ENCODE measurements at places on chromosomes 2 and 18.
A peak's percentile ranks its signal among the peaks of the same experiment; 100 is the strongest.

DNA sequence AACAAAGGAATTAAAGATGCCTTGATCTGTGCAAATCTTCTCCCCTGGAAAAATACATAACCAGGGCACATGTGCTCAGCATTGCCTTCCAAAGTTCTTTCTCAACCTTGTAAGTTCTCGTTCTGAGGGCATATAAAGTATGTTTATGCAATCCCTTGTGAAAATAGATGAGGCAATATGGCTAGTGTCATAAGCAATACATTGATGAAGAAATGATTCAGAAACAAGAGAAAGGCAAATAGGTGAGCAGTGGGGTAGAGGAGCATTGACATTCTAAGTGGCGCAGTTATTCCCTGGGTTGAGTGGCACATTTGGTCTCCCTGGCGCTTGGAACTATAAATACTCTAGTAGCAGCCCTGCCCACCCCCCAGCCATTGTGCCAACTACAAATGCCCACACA is 57.4 kb upstream of the PGAP1 start:
- peak; percentile 9 for DNase-seq

GRCh38 chr2:179770029-179770428 is 91.4 kb downstream of the ZNF385B start:
- no peak for DNase-seq

DNA sequence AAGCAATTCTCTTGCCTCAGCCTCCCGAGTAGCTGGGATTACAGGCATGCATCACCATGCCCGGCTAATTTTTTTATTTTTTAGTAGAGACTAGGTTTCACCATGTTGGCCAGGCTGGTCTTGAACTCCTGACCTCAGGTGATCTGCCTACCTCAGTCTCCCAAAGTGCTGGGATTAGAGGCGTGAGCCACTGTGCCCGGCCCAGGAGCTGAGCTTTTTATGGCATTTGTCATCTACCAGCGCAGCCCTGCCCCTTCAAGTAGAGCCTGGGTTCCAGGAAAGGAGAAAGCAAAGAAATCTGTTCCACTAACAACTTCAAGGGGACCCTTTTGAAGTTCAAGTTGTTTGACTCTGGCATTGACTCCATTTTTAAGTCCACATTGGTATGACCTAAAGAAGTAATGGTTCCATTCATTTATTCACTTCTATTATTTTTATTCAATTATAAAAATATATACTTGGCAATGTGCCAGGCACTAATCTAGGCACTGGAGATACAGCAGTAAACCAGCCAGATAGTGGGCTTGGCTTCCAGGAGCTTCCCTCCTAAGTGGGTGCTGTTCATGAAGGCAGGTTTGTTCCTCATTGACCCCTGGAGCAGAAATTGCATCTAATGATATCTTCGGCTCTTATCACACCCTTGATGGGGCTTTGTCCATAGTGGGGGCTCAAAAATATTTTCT is 8.0 kb upstream of the SFTPB start:
- no peak for DNase-seq

DNA sequence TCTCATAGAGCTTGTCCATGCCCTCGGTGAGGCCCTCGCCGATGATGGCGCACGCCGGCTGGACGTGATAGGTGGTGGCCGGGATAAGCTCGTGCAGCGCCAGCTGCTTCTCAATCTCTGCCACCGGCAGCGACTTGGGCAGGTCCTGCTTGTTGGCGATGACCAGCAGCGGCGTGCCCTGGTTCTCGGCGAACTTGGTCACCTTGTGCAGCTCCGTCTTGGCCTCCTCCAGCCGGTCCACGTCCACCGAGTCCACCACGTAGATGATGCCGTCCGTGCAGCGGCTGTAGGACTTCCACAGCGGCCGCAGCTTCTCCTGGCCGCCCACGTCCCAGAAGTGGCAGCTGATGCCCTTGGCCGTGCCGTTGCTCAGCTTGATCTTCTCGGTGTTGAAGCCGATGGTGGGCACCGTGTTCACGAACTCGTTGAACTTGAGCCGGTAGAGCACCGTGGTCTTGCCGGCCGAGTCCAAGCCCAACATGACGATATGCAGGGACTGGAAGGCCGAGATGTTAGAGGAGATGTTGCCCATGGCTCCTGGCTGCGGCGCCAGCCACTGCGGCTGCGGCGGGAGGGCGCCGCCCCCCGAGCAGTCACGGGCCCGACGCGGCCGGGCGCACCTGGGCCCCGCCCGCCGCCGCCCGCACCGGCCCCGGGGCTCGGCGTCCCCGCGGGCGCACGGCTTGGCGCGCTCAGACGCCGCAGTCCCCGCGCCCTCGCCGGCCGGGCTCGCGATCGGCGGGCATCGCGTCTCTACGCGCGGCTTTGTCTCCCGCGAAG is 636 bp downstream of the ARL4C start:
- peak; percentile 50 for DNase-seq

GRCh38 chr18:36020174-36020711 is 47.1 kb downstream of the RPRD1A start:
- no peak for DNase-seq

DNA sequence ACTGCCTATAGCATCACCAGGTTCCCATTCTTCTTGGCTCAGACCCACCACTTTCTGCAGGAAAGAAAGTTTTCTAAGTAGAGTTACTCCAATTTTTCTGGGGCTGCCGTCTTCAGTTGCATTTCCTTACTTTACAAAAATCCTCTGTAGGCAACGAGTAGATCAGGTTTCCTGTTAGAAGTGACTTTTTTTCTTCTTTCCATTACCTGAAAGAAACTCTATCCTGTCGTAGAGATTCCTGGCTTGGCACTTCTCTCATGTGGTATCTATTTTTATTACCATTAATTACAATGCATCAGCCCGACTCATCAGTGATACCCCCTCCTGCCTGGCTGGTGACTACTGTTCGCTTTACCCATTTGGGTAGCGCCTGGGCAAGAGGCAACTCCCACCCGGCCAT is 5.6 kb upstream of the SIX2 start:
- DNase-seq = no peak

- no peak for DNase-seq
Observed at GRCh38 chr18:62085756-62086155, 101.1 kb downstream of the PIGN start.

- DNase-seq = peak; percentile 40
Observed at GRCh38 chr18:22637787-22638186, 220.1 kb upstream of the CTAGE1 start.

DNA sequence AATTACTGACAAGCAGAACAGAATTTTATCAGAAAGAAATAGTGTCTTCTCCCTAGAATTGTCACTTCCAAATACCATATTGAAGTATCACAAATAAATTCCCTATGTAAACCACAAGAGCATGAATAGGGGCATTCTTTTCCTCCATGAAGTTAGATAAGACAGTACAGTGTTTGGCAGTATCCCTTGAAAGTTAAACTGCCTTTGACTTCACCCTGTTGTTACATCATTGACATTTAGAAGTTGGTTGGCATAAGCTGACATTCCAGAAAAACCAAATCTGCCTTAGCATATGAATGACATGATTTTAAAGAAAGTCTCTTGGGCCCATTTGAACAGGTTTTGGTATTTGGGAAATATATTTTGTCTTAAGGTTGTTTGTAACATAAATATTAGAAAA is 50.2 kb upstream of the OSR1 start:
- DNase-seq = peak; percentile 5

- no peak for DNase-seq
Observed at GRCh38 chr2:98108110-98108509, 21.1 kb downstream of the VWA3B start.

GRCh38 chr2:46175419-46175818 is 121.8 kb upstream of the EPAS1 start:
- peak; percentile 70 for DNase-seq

- peak; percentile 28 for DNase-seq
Observed at GRCh38 chr2:98909317-98910211, 26.5 kb downstream of the CRACDL start.

GRCh38 chr2:55490554-55490953 is 29.0 kb upstream of the CFAP36 start:
- DNase-seq = peak; percentile 76

- DNase-seq = no peak
Observed at GRCh38 chr2:133940134-133940533, 313.7 kb upstream of the MGAT5 start.

DNA sequence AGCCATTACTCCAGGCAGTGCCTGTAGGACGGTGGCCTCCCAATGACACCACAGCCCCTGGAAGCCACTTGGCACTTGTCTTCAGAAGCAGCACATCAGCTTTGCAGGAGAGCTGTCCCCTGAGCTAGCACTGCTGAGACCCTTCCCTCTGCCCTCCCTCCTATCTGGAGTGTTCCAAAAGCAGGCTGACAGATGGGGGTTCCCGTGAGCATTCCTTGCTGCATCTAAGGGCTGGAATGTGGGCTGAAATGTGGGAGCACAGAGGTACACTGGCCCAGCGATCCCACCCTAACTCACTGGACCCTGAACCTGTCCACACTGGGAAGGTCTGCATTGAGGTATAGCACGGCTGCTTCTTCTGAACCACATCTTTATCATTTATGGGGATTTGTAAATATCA is 230.1 kb downstream of the ANAPC1 start:
- DNase-seq = no peak

- peak; percentile 35 for DNase-seq
Observed at GRCh38 chr2:171703574-171704347, 16.5 kb downstream of the DYNC1I2 start.

GRCh38 chr2:102294802-102295489 is 16.4 kb upstream of the IL1RL1 start:
- DNase-seq = no peak

GRCh38 chr2:69001879-69002278 is 11.1 kb upstream of the ANTXR1 start:
- DNase-seq = no peak

- DNase-seq = no peak
Observed at GRCh38 chr2:109195193-109196045, 66.4 kb downstream of the SH3RF3 start.

- DNase-seq = no peak
Observed at GRCh38 chr18:8260319-8260718, 348.9 kb upstream of the RAB12 start.

DNA sequence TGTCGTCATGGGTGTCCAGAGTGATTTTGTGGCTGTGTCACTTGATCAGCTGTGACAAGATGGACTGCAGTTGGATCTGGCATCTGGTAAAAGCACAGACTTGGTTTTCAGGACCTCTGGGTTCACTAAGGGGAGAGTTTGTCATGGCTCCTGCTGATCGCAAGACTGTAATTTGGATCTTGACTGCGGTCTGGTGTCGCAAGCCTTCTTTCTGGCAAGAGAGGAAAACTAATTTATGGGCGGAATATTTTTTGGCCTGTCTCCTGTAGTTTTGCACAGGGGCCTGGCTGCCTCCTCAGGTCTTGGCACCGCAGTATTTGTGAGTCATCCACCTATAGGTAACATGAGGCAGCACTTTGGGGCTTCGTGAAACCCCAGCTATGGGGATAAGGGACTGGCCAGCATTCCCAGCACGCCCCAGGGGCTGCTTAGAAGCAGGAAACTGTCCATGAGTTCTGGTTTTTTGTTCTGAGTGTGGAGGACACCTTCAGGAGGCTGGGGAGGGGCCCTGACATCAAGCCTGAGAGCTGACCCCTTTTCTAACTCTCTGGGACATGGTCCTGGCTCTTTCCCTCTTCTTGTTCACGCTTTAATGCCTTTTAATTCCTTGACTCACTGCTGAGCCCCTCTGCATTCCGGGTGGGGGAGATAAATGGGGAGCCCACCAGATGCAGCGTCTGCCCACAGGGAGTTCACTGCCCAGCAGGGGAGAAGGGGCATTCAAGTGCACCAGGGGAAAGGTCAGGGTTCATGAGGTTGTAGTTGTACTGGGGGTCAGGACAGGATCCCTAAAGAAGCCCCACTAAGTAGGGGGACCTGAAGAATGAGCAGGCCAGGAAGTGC is 12.2 kb downstream of the SH3BP4 start:
- no peak for DNase-seq

GRCh38 chr2:53200072-53200471 is 567.5 kb upstream of the CHAC2 start:
- DNase-seq = no peak

- peak; percentile 29 for DNase-seq
Observed at GRCh38 chr2:120963997-120964705, 228.5 kb downstream of the GLI2 start.

GRCh38 chr18:13364721-13365205 is 146.2 kb downstream of the LDLRAD4 start:
- DNase-seq = no peak

DNA sequence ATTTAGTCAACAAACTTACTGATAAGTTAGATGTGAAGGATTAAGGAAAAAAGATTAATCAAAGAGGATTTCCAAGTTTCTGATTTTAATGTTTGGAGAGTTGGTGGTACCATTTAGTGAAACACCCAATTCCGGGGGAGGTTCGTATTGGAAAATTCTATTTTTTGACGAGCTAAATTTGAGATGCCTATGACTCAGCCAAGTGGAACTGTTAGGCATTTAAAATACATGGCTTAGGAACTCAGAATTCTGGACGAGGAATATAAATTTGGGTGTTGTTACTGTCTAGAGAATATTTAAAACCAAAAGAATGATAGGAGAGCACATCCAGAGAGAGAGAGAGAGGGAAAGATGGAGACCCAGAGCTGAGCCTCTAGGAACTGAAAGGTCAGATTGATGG is 103.6 kb downstream of the TMX3 start:
- no peak for DNase-seq

- DNase-seq = no peak
Observed at GRCh38 chr2:127984551-127984950, 43.3 kb downstream of the SAP130 start.

GRCh38 chr2:166491461-166491860 is 2.6 kb downstream of the SCN7A start:
- no peak for DNase-seq

DNA sequence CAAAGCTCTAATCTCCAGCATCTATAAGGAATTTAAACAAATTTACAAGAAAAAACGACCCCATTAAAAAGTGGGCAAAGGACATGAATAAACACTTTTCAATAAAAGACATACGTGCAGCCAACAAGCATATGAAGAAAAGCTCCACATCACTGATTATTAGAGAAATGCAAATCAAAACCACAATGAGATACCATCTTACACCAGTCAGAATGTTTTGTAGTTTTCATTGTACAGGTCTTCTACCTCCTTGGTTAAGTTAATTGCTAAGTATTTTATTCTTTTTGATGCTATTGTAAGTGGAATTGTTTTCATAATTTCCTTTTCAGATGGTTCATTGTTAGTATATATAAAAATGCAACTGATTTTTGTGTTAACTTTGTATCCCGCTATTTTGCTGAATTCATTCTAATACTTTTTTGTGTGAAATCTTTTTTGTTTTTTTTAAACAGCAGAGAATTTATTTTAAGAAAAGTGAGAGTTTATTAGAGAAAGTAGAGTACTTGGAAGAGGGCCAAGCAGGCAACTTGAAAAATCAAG is 40.7 kb downstream of the SLC39A10 start:
- no peak for DNase-seq

- DNase-seq = no peak
Observed at GRCh38 chr2:98607104-98607503, 1.2 kb downstream of the COA5 start.

GRCh38 chr2:205580212-205580987 is 101.9 kb upstream of the NRP2 start:
- DNase-seq = peak; percentile 62

GRCh38 chr2:196136151-196136550 is 35.2 kb downstream of the STK17B start:
- peak; percentile 40 for DNase-seq

GRCh38 chr2:1628893-1629292 is 115.4 kb downstream of the PXDN start:
- peak; percentile 61 for DNase-seq

GRCh38 chr2:41364842-41365241 is 683.0 kb upstream of the PKDCC start:
- DNase-seq = no peak
